ENCODE measurements at places on chromosomes 3 and 15. TPM values are rescaled to one million over a fixed set of nuclear protein-coding genes. Genes with fewer than 3 reads are reported as not detected.

GRCh38 chr3:190533511-190534281, 19.8 kb downstream of the IL1RAP start:
- no peaks in the 10 kb centered on the region for H3K27me3 ChIP-seq
- DNase-seq, result peak; percentile 80
- H3K27ac ChIP-seq, result peak overlapping the region; percentile 46
- H3K36me3 ChIP-seq, result no peaks in the 10 kb centered on the region

DNA sequence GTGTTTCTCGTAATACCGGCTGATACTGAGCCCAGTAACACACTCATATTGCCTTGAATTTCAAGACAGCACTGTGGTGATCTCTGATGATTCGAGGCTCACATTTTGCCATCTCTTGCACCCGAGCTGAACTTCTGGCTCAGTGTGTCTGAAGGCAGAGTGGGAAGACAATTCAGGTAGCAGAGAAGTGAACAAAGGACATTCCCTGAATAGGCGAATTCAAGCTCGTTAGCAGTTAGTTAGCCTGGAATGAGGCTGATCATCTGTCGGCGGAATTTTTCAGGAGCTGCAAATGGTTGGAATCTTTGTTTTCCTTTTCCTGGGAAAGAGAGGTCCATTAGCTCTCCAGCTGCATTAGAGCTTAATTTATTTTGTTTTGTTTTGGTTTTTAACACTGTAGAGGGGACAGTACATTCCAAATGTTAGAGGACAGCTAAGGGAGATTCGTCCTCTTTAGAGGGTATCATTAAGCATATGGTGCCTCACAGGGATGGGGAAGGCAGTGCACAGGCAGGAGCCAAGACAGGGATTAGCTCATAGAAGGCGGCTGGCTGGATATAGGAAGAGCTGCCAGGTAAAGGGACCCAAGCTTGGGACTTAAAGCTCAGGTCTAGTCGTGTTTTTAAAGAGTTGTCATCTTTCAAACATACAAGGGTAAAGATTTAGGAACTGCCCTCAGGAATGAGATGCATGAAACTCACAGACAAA, 119.7 kb upstream of the DLG1 start:
- H3K4me3 ChIP-seq, result no peak overlapping the region
- H3K36me3 ChIP-seq, result no peaks in the 10 kb centered on the region
- no peaks in the 10 kb centered on the region for H3K4me1 ChIP-seq

DNA sequence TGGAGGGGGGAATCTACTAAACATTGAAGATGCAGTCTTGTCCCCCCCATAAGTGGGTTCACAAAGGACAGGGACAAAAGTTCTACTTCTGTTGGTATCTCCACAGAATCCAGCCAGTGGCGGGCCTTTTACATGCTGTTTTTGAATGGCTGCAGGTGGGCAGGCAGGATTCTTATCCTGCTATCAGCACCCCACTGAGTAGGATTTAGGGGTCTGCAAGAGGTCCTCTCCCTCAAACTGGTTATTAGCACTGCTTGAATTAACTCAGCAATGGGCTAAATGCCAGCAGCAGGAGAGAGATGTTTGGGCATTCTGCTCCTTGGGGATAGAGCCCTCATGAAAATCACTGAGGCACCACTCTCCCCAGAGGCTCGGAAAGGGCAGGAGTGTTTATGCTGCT, 40.3 kb downstream of the SEMA5B start:
- H3K27me3 ChIP-seq, result peaks cover 11% of the 10 kb centered on the region
- DNase-seq, result no peak
- H3K27ac ChIP-seq, result no peak overlapping the region
- H3K4me1 ChIP-seq, result peaks cover 12% of the 10 kb centered on the region
- H3K4me3 ChIP-seq, result no peak overlapping the region
- H3K36me3 ChIP-seq, result no peaks in the 10 kb centered on the region

DNA sequence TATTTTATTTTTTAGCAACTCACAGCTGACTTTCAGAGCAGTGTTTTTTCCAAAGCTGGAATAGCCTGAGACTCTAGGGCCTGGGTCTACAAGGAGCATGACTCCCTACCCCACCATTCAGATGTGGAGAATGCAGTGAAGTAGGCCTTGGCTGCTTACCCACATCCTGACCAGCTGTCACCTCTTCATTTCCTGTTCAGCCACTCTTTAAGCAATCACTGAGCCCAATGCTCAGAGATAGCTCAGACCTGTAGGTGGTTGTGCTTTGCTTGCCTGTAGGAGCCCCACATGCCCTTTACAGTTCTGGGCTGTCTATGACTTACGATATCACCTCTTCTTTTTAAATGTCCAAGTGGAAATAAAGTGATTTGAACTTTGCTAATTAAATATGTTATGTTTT, 148.1 kb downstream of the NEK11 start:
- no peak overlapping the region for H3K4me3 ChIP-seq
- no peak overlapping the region for H3K27ac ChIP-seq
- DNase-seq, result no peak
- H3K4me1 ChIP-seq, result no peaks in the 10 kb centered on the region
- no peaks in the 10 kb centered on the region for H3K27me3 ChIP-seq

TM4SF1 gene
- 146 TPM for total RNA-seq

ALDH1A2 gene
- total RNA-seq, result 49.4 TPM

DNA sequence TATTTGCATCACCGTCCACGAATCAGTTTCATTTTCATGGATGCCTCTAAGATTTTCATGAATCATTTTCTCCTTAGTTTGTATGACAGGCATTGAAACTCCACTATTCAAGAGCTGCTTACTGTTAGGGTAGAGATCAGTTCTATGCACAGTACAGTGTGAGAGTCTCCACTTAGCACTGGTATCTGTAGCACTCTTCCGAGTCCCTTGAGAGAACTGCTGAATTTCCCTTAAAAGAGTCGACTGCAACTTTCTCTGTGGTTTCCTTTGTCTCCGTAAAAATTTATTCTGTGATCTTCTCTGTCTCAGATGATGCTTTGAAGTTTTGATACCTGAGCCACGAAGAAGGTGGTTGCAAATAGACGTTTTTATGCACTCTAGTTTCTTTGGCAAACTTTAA, 14.8 kb downstream of the GTPBP8 start:
- H3K4me3 ChIP-seq, result no peak overlapping the region
- no peaks in the 10 kb centered on the region for H3K27me3 ChIP-seq
- H3K4me1 ChIP-seq, result no peaks in the 10 kb centered on the region
- no peak for DNase-seq

TNFSF10 gene
- 168 TPM for total RNA-seq

SCN5A gene
- total RNA-seq, result 0.24 TPM

SNURF gene
- 21.3 TPM for total RNA-seq

- no peaks in the 10 kb centered on the region for H3K4me1 ChIP-seq
- DNase-seq, result peak; percentile 30
Measured at GRCh38 chr3:126548556-126549466, 9.9 kb downstream of the C3orf22 start.

- no peak overlapping the region for H3K27ac ChIP-seq
- H3K4me1 ChIP-seq, result no peaks in the 10 kb centered on the region
- H3K27me3 ChIP-seq, result no peaks in the 10 kb centered on the region
- no peak for DNase-seq
Measured at GRCh38 chr3:13504161-13504831, 24.2 kb downstream of the HDAC11 start.

FOXB1 gene
- not detected for total RNA-seq

- H3K4me1 ChIP-seq, result peaks cover 5% of the 10 kb centered on the region
- H3K4me3 ChIP-seq, result no peak overlapping the region
- H3K27me3 ChIP-seq, result no peaks in the 10 kb centered on the region
- H3K27ac ChIP-seq, result no peak overlapping the region
- no peak for DNase-seq
Measured at GRCh38 chr15:63109920-63110319, 11.7 kb upstream of the LACTB start.

DNA sequence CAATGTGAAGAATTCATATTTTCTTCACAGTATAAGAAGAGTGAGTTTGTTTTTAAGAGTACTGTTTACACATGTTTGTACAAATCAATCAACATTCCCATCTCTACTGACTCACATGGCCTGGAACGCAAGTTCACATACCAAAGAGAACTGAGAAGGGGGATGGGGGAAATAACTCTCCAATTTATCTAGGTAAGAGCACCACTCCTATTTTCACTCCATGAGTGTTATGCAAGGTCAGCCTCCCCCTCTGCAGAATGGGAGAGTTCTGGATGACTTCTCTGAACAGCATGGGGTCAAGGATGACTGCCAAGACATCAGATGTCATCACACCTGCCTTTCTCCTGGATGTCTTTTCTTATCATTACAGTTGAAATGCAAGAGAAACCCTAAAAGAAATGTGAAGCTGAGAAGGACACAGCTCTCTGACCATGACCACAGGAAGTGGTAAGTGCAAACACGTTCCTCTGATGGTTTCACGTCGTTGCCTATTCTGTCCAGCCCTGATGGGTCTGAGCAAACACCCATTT, 95.2 kb downstream of the SEMA6D start:
- no peak for DNase-seq
- no peaks in the 10 kb centered on the region for H3K27me3 ChIP-seq
- no peaks in the 10 kb centered on the region for H3K4me1 ChIP-seq
- H3K4me3 ChIP-seq, result no peak overlapping the region

DNA sequence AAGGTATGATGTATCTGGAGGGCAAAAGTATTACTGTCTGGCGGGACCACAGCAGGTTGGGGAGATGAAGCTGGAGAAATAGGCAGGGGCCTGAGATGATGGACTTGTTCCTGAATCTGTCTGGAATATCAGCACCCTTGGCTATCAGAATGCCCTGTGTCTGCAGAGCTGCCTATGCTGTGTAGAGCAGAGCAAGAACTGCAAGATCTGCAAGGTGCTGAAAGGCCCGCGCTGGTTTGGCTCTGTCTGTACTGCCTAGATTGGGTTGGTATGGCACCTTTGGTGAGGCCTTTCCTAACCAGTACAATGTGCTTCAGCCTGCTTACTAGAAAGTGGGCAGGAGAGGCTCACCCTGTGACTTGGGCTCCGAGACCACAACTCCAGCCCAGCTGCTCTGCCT, 96.8 kb downstream of the WDR76 start:
- H3K27ac ChIP-seq, result no peak overlapping the region
- H3K4me1 ChIP-seq, result no peaks in the 10 kb centered on the region
- H3K36me3 ChIP-seq, result no peaks in the 10 kb centered on the region
- no peak overlapping the region for H3K4me3 ChIP-seq
- DNase-seq, result no peak

DNA sequence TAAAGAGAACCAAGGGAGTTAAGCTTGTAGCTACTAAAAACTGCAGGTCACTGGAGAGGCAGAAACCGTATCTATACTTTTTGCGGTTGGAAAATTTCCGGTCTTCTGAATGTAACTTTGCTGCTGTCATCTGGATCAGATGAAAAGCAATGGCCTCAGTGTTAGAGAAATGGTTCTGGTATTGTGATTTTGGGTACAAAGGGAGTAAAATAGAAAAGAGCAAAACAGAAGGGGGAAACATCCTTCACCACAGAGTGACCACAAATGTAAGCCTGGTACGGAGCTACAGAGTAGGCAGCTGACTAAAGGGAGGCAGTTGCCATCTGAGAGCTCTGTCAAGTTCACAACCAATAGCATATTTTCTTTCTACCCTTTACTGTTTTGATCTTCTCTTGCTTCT, 5.6 kb downstream of the CD96 start:
- no peak overlapping the region for H3K4me3 ChIP-seq
- no peaks in the 10 kb centered on the region for H3K4me1 ChIP-seq
- no peak for DNase-seq
- no peak overlapping the region for H3K27ac ChIP-seq
- no peaks in the 10 kb centered on the region for H3K36me3 ChIP-seq
- no peaks in the 10 kb centered on the region for H3K27me3 ChIP-seq

MAP6D1 gene
- 1.9 TPM for total RNA-seq

DNA sequence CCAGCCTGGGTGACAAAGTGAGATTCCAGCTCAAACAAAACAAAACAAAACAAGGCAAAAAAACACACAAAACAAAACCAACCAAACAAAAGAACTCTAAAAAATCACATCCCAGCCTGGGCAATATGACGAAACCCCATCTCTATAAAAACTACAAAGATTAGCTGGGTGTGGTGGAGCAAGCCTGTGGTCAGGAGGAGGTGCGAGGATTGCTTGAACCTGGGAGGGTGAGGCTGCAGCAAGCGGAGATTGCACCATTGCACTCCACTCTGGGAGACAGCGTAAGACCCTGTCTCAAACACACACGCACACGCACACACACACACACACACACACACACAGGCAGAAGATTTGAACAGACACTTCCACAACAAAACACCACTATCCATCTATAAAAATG, 99.6 kb downstream of the SHQ1 start:
- no peaks in the 10 kb centered on the region for H3K4me1 ChIP-seq
- H3K27ac ChIP-seq, result no peak overlapping the region
- no peaks in the 10 kb centered on the region for H3K36me3 ChIP-seq
- no peak for DNase-seq

CLDN11 gene
- 22.4 TPM for total RNA-seq

GPR27 gene
- 2.6 TPM for total RNA-seq
